ENCODE measurements at places on chromosomes 11 and 22.

DNA sequence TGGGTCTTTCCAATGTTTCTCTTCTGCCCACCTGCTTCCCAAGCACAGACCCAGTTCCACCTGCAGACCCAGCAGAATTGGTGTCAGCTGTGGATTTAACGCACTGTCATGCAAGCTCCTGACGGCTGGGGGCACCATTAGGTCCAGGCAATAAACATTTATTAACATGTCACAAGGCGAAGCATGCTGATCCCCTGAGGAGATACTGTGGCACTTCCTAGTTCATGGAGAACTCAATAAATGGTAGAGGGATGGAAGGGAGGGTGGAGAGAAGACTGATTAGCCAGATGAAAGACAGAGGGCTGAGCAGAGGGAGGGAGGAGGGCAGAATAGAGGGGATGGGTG is 68.3 kb upstream of the TSPAN18 start:
- DNase-seq: no peak

- no peak for DNase-seq
These were observed at the start of gene UPK3A for GRCh38 chr22:45284705-45285262. Gene UPK3A (plus strand): TSS chr22:45284949. CDS start chr22:45285014, 65 bp downstream.

GRCh38 chr11:81674211-81674610 is 1059.5 kb downstream of the FAM181B start:
- DNase-seq: no peak

GRCh38 chr11:128516886-128517285 is 70.5 kb downstream of the ETS1 start:
- DNase-seq: no peak

DNA sequence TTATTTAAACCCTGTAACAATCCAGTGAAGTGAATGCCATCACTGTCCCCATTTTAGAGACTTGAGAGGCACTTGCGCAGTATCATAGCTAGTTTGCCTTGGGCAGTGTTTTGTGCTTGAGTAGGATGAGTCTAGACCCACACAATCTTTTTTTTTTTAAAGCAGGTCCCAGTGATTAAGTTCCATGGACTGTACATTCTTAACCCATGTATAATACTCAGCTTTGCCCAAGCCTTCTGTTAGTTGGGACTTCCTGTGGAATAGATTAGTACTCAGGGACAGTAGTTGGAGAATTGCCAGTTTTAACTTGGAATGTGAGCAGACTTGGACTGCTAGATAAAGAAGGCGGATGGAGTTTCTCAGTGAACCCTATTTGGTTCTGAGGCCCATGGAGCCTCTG is 108.6 kb upstream of the RASSF10 start:
- DNase-seq: no peak

DNA sequence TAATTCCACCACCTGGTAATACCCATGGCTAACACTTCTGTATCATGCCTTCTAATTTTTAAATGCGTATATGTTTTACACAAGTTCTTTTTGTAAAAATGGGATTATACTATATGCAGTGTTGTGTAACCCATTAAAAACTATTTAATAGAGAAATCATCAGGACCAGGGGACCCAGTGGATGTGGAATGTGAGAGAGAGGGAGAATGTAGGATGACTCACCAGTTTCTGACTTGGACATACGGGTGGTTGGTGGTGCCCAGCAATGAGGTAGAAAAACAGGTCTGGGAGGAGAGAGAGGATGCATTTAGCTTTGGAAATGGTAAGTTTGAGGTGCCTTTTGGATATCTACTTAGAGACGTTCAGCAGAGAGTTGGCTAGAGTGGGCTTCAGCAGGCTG is 112.0 kb upstream of the TBCEL start:
- DNase-seq: no peak

- DNase-seq: no peak
These were observed 31.3 kb upstream of the WNT7B start for GRCh38 chr22:46008291-46008690.

DNA sequence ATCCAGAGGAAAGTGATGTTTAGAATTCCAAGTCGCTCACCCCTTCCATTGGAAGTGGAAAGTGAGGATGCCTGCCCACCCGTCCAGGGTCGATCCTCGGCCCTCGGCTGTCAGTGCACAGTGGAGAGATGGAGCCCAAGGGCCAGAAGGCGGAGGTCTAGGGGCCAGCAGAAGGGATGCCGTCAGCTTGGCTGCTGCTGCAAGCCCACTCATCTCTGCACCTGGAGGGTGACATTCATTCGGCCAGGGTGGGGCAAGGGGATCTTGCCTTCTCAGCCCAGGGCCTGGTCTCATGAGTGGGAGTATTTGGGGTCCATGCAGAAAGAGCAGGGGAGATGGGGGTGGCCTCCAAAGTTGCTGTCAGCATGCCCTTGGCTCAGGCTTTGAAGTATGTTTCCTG is 30.7 kb downstream of the LINC01488 start:
- DNase-seq: no peak

GRCh38 chr11:44950031-44950624 is 555 bp downstream of the TP53I11 start:
- no peak for DNase-seq

DNA sequence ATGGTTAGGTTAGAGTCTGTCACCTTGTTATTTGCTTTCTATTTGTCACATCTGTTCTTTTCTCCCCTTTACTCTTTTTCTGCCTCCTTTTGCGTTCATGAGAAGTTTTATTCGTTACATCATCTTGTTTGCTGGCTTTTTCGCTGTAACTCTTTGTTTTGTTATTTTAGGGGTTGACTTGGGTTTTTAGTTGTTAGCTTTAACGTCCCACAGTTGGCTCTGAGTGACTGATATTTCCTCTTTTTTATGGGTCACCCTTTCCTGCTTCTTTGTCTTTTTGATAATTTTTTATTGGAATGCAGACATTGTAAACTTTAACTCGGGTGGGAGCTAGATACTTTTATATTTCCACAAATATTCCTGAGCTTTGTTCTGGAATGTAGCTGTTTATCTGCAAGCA is 13.3 kb upstream of the TNNT3 start:
- no peak for DNase-seq

DNA sequence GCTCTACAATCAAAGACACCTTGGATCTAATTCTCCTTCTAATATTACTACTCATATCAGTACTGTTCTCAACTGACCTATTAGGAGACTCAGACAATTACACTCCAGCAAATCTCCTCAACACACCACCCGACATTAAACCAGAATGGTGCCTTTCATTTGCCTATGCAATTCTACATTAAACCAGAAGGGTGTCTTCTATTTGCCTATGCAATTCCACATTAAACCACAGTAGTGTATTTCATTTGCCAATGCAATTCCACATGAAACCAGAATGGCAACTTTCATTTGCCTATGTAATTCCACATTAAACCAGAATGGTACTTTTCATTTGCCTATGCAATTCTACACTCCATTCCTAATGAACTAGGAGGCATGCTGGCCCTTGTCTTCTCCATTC is 15.3 kb upstream of the APOL3 start:
- DNase-seq: no peak

DNA sequence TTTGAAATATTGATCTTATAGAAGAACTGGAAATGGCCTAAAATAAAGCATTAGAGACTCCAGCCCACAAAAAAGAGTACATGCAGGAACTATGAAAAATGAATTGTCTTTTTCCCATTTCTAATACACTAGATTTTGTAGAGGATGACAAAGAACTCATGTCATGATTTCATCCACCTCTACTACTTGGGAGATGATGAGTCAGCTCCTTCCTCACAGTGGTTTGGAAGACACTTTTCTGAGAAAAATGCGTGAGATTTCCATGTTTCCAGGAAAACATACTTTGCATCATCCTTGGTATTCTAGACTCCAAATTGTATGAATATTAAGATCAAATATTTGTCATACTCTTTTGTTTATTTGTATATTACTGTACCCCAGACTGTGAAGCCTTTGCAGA is 500.5 kb downstream of the FAM181B start:
- no peak for DNase-seq

- DNase-seq: no peak
These were observed 77.3 kb upstream of the ATXN10 start for GRCh38 chr22:45594123-45594941.

Data from DND-41 (cell line).